ENCODE measurements at places on chromosomes 11 and 22.

DNA sequence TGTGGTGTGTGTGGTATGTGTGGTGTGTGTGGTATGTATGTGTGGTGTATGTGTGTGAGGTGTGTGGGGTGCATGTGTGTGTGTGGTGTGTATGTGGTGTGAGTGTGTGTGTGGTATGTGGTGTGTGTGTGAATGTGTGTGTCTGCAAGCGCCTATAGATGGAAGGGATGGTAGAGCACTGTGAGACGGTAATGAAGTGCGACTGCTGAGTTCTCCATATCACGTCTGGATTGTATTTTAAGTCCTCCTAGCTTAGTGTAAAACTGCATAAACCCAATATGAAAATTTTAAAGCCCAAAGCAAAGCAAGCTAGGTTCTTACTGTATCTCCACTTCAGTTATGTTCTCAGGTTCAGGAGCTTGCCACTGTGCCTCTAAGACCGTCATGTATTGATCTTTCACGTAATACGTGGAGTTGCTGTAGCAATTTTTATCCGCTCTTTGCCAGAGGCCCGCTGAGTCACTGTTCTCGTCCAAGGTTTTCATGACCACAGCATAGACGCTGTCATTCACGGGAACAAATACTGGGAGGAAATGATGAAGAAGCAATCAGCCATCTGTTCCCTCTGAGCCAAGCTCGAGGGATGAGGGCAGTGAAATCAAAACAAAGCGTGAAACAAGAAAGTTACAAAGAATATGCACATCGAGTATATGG, 5.5 kb downstream of the PLET1 start:
- no peak for DNase-seq

DNA sequence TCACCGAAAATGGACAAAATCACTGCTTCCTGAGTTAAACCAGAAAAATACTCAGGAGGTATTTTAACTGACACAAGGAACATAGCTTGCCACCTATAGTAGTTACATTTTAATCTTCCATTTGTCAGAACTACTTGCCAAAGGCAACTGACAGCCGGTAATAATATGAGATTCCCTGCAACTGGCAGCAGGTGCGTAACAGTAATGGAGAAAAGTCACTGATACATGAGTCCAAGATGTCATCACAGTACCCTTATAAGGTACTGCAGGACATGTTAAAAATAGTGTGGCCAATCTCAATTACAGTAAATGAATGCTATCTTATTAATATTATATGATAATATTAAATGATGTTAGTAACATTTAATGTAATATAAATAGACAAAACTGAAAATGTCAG, 21.1 kb upstream of the ARHGAP32 start:
- DNase-seq: no peak

DNA sequence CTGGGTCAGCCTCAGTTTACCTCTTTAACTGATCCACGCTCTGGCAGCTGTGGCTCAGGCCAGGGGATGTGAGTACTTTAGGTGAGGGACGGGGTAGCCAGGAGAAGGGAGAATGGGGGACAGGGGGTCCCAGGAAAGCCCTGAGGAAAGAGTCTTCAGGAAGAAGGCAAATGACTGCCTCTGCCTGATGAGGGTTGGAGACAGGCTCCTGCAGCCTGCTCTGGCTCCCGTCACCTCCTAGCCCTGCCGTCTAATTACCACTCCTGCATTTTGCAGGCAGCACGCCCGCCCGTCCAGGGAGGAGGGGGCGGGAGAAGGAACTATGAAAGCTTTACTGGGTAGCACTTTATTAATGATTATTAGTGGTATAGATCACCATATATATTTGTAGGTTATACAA, 116.6 kb downstream of the CEP164 start:
- no peak for DNase-seq

DNA sequence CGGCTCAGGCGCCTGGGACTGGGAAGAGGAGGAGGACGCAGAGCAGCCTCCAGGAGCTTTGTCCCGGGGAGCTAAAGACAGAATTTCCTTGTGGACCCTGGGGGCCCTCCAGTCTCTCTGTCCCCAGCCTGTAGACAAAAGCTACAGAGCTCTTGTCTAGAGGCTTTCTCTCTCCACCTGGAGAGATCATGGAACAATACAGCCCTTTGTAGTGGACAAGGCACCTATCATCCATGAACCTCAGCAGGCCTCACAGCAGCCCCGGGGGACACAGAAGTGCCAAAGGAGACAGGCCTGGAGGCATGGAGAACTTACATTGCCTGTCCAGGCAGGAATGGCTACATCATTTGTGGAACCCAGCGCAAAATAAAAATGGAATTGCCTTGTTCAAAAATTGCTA, 55.7 kb upstream of the TTLL12 start:
- DNase-seq: no peak

GRCh38 chr22:27310966-27311697, 490.4 kb downstream of the MN1 start:
- DNase-seq: no peak

- DNase-seq: no peak
Observed at GRCh38 chr22:44127356-44127755, 53.4 kb upstream of the PARVG start.

GRCh38 chr11:115100706-115101105, 403.5 kb downstream of the CADM1 start:
- DNase-seq: no peak

- DNase-seq: no peak
Observed at GRCh38 chr11:11243590-11244469, 109.2 kb downstream of the CSNK2A3 start.

GRCh38 chr22:44975427-44976262, 34.2 kb downstream of the PHF21B start:
- DNase-seq: no peak

- no peak for DNase-seq
Observed at GRCh38 chr11:108032800-108033199, 24.1 kb downstream of the CUL5 start.

DNA sequence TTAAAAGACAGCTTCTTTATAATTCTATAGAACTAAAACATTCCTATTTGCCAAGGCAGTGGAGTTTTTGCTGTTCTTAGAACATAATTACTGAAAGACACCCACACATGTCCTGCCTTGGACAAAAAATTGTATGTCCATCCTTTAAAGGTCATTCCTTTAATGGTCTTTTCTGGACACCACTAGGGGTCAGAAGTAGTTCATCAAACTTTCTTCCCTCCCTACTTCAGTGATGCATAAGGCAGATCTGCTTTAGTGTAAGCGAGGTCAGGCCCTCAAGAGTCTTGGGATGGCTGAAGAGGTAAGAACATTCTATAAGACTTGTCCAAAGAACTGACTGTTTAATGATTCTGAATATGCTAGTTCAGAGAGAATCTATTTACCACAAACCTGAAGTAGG, 4.3 kb upstream of the OR51V1 start:
- no peak for DNase-seq

DNA sequence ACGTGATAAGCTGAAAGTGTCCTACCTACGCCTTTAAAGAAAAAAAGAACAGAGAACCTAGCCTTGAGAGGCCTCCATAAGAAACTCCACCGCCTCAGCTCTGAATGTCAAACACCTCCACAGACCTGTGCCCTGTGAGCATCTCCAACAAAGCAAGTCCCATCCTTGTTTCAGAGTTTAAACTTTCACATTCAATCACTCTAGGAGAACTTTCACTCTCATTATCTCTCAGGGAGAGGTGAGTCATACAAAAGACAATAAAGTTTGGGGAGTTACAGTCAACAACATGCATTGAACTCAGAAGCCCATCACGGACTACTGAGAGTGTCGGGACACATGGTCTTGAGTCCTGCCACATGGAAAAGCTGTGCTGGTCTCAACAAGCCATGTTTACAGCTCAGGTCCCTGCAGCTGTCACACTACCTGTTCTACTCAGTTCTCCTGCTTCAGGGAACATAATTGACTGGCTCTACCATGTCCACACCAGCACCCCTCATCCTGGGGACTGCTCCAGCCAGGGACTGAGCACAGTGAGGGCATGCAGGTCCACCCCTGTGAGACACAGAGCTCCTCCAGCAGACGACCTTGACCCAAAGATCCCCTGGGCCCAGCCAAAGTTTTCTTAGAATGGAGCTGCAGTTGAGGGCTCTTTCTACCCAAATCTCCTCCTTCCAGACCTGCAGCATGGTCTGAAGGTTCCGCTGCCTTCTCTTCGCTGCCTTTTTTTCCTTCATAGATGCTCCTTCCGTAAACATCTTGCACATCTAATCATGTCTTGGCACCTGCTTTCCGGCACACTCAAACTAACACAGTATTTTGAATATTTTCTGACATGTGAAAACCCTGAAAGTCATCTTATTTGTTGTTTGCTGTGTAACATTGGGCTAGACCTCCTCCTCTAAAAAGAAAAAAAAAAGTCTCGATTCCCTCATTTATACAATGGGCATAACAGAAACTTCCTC, 114.9 kb downstream of the ETS1 start:
- no peak for DNase-seq

GRCh38 chr22:20017622-20017958, 967 bp upstream of the ARVCF start:
- no peak for DNase-seq

GRCh38 chr11:78952890-78953289, 378.2 kb upstream of the NARS2 start:
- no peak for DNase-seq

GRCh38 chr11:57751676-57752253, at the start of gene BTBD18:
BTBD18 (minus strand) TSS chr11:57751819; CDS start chr11:57751188, 631 bp downstream.
- DNase-seq: no peak

DNA sequence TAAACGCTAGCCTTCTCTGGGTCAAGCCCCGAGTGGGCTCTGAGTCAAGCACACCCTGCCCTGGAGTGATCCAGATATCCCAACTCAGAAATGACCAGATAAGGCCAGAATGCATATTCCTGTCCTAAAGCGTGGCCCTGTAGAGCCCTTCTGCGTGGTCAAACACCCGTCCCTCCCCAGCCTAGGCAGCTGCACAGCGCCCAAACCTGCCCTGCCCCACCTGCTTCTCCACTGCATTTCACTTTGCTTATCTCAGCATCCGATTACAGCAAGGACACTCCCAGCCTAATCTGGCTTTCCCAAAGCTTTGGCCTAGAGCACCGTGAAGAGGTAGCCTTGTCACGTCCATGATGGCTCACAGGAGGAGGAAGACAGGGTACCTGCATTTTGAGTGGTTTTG, 11.9 kb upstream of the TMPRSS4 start:
- no peak for DNase-seq

- no peak for DNase-seq
Observed at GRCh38 chr11:108197351-108197750, 25.1 kb downstream of the NPAT start.

GRCh38 chr11:46616551-46617133, 385 bp downstream of the HARBI1 start:
- DNase-seq: no peak

GRCh38 chr22:43893266-43893665, 1.5 kb upstream of the PNPLA5 start:
- DNase-seq: no peak

DNA sequence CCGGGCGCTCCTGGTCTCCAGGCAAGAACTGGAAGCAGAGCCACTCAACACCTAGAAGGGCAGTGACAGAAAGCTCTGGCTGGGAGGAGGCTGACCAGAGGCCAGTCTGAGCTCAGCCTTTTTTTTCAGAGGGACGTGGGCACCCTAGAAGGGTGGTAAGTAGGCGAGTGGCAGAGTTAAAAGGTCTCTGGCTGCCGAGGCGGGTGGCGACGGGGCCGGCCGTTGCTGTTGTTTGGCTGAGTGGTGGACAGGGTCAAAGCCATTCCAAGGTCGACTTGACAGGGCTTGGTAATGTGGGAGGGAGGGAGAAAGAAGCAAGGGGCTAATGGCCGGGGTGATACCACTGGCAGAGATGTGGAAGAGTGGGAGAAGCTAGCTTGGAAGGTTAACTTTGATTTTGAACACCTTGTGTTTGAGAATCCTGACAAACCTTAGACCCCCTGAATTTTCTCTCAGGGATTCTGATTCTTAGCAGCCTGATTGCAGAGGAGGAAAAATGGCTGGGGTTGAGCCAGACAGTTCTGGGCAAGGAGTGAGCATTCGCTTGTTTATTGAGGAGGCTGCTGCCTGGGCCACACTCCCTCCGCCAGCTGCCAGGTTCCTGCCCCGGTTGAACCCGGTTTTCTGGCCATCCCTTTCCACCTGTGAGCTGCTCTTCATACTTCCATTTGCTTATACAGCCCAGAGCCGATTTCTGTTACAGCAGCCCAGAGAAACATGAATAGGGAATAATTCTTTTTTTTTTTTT, 868 bp upstream of the SYCE3 start:
- DNase-seq: no peak

- DNase-seq: no peak
Observed at GRCh38 chr11:126393143-126393542, 37.7 kb downstream of the ST3GAL4 start.

GRCh38 chr11:94740083-94741021, 27.8 kb upstream of the AMOTL1 start:
- peak; percentile 55 for DNase-seq

- DNase-seq: no peak
Observed at GRCh38 chr11:76047231-76047630, 159.1 kb downstream of the WNT11 start.

GRCh38 chr11:61377461-61378160, 14.8 kb upstream of the TMEM216 start:
- DNase-seq: no peak

DNA sequence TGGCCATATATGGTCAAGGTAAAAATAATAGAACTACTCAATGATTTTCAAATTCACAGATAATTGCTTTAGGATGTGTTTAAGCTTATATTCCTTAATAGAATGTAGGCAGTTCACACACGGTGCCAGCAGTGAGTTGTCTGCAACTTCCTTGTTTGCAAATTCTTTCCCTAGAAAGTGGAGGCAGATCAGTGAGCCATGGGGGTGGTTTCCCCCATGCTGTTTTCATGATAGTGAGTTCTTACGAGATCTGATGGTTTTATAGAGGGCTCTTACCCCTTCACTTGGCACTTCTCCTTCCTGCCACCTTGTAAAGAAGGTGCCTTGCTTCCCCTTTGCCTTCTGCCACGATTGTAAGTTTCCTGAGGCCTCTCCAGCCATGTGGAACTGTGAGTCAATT, 111.8 kb upstream of the LMO1 start:
- DNase-seq: no peak

DNA sequence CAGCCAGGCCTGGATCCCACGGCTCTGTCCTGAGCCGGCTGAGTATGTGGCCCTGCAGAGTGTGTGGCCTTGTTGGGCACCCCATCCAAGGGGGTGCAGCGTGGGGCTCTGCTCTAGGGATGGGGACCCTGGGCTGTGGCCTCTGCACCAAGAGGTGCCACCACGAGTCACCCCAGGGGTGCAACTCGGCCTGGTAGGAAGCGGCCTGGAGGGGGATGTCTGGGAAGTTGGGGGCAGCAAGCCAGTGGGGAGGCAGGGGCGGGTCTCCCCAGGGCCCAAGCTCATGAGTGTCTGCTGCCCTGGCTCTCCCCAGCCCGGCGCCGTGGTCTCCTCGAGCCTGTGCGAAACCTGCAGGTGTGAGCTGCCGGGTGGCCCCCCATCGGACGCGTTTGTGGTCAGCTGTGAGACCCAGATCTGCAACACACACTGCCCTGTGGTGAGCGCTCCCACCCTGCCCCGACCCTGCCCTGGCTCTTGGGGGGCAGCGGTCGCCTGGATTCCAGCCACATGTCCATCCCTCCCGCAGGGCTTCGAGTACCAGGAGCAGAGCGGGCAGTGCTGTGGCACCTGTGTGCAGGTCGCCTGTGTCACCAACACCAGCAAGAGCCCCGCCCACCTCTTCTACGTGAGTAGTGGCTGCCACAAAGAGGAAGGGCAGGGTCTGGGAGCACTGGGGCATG, 24.2 kb upstream of the MUC5B start:
- DNase-seq: no peak
